Gastrocnemius medialis (tissue), 4 donors: ENCODE measurements at places on chromosomes 7 and 10.
A peak's percentile ranks its signal among the peaks of the same experiment; 100 is the strongest.

DNA sequence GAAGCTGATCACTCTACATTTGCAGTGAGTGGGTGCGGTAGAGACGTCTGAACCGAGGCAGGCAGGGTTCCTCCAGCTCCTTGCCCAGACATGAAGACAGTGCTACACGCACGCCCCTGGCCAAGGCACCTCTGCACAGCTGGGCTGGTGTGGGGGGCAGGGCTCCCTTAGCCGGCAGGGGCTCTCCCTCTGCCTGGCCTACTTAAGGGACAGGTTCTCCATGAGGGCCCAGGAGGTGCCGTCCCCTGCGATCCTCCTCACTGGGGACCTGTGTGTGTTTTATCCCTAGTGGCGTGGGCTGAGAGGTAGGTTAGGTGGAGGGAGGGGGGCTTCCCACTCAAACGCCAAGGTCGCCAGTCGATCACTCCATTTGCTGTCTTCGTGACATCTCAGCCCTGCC is 35.3 kb downstream of the IL15RA start:
- DNase-seq: no peak

- DNase-seq: no peak
Observed at GRCh38 chr10:45407542-45407941, 33.5 kb downstream of the ALOX5 start.

DNA sequence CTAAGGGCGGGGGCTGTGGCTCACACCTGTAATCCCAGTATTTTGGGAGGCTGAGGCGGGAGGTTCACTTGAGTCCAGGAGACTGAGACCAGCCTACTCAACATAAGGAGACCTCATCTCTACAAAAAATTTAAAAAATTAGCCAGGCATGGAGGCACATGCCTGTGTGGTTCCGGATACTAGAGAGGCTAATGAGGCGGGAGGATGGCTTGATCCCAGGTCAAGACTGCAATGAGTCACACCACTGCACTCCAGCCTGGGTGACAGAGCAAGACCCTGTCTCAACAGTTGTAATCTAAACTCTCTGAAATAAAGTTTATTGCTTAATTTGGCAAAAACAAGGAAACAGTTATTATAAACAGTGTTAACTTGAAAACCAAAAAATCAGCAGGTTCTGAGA is 123.3 kb downstream of the USP6NL start:
- no peak for DNase-seq

GRCh38 chr10:90999512-91000172 is 78.8 kb upstream of the ANKRD1 start:
- DNase-seq: no peak

GRCh38 chr10:115866691-115867090 is 406.3 kb downstream of the GFRA1 start:
- DNase-seq: no peak

GRCh38 chr7:94903971-94904370 is 3.4 kb upstream of the PPP1R9A start:
- no peak for DNase-seq

DNA sequence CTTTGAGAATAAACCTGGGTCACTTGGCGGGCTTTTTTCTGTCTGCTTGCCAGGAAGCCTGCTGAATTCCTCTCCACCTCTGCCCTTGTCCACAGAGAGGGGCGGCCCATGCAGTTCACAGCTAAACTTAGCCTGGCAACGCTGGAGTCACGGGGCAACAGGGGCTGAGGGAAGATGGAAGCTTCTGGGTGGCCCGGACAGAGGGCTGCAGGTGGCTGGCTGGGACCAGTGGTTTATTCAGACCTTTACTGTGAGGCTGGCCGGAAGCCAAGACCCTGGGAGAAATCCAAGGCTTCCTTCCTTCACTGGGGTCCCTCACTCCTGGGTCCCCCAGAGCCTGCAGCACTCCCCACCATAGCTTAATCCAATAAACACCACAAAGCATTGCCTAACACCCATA is 17.0 kb downstream of the ITPRIP start:
- DNase-seq: no peak

DNA sequence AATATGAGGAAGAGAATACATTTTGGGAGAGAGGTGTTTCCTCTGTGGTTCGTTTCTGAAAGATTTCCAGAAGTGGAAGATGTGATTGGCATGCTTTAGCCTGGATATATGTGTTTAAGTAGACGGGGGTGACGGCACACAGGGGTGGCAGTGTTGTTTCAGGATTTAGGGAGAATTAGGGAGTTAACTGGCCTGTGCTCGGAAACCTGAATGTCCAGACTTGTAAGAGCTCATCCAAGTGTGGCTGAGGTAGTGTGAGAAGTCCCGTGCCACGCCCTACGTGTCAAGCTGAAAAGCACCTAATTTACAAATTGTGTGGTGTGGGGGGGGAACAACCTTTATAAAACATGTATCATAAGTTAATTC is 1.1 kb downstream of the RALA start:
- no peak for DNase-seq

- DNase-seq: no peak
Observed at GRCh38 chr7:1703441-1703840, 33.4 kb downstream of the ELFN1 start.

- peak; percentile 18 for DNase-seq
Observed at GRCh38 chr10:62817121-62817765, 1.1 kb upstream of the EGR2 start.

GRCh38 chr10:45444976-45445898 is 71.2 kb downstream of the ALOX5 start:
- DNase-seq: peak; percentile 78

GRCh38 chr10:86224354-86225102 is 142.1 kb downstream of the GRID1 start:
- DNase-seq: no peak

DNA sequence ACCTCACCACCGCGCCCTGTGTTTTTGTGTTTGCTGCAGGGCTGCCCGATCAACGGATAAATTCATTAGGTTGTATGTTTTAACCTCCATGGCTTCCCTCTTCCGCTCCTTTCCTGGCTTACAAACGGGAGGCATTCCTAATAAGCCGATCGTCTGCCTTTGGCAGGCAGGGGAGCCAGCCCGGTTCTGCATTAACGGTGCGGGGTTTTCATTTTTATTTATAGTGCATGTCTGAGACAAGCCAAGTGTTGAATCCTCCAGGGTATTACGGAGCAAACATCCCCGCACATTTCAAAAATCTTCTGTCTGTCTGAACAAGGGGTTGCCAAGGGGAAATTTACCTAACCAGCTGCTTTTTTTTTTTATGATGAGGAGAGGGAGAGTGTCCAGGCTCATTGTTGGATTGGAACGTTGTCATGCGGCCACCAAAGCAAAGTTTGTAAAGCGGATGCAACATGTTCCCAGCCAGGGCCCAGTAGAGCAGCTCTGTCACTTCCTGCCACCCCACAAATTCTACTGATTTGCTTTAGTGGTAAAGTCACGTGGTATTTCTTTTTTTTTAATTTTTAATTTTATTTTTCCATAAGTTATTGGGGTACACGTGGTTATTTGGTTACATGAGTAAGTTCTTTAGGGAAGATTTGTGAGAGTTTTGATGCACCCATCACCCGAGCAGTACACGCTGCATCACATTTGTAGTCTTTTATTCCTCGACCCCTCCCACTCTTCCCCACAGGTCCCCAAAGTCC is 92.3 kb upstream of the BAIAP2L1 start:
- no peak for DNase-seq

GRCh38 chr7:50285269-50285668 is 19.2 kb upstream of the IKZF1 start:
- DNase-seq: no peak

DNA sequence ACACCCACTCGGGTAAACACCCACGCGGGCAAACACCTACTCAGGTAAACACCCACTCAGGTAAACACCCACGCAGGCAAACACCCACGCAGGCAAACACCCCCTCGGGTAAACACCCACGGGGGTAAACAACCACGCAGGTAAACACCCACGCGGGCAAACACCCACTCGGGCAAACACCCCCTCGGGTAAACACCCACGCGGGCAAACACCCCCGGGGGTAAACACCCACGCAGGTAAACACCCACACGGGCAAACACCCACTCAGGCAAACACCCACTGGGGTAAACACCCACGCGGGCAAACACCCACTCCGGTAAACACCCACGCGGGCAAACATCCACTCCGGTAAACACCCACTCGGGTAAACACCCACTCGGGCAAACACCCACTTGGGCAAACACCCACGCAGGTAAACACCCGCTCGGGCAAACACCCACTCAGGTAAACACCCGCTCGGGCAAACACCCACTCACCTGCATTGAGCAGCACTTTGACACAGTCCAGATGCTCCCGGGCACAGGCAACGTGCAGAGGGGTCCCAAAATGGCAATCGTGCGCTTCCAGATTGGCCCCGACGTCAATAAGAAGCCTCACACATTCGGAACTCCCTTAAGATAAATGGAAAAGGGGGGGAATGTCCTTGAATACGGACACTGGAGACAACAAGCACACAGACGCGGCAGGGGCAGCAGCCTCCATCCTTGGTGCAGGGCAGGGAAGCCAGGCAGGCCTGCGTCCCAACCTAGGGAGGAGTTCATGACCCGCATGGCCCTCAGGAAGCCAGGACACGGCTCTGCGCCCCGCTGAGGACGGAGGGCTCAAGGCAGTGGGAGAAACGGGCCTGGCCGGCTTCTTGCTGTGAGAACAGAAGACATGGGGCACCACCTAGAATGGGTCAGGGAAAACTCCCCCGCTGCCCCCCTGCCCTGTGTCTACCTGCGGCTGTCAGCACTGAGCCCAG is 17.6 kb downstream of the ASB13 start:
- DNase-seq: no peak

DNA sequence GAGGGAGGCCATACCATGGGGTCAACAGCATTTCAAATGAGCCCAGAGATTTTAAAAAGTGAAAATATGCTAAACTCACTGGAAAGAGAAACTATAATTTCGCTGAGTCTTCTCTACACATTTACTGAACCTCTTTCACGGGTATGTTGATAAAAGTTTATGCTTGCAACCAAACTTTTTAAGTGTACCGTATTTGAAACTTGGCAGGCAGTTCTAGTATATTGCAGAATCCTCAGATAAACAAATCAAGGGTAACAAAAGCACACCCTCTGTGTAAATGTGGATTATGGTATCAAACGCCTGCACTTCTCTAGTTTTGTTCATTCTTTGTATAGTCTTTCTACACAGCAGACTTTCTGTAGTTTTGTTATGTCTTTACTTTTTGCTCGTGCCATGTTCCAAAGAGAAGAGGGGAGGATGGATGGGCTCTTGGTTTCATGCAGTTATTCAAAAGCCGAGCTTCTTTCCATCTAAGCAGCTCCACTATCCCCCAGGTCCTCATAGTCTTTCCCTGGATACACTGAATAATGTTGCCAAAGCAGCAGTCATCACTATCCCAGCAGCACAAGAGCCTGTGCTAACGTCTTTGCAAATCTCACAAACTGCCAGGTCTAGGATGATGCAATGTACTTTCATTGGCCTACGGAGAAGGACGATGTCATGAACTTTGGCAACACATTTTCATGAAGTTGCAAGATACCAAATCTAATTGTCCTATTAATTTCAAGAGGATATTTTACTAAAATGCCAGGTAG is 131.2 kb downstream of the MPP7 start:
- DNase-seq: no peak

- DNase-seq: peak; percentile 73
Observed at GRCh38 chr10:21497177-21497807, 28.2 kb downstream of the SKIDA1 start.

DNA sequence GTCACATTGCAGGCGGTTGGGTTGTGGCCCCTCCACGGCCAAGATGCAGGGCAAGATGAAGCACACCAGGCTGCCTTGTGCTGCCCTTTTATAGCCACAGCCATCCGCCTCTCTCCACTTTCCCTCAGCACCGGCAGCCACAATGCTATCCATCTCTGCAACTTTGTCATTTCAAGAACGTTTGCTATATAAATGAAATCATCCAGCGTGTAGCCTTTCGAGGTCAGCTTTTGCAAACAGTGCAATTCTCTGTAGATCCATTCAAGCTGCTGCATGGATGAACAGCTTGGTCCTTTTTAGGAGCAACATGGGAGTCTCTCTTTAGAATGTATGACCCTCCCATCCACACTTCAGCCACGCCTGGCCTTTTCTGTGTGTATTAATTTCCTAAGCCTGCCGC is 6.4 kb upstream of the IL15RA start:
- no peak for DNase-seq

GRCh38 chr10:36194276-36194675 is 552.2 kb upstream of the FZD8 start:
- DNase-seq: no peak

GRCh38 chr10:62619413-62619738 is 185.1 kb upstream of the ADO start:
- no peak for DNase-seq

GRCh38 chr10:95660283-95660682 is 3.8 kb upstream of the ALDH18A1 start:
- no peak for DNase-seq

DNA sequence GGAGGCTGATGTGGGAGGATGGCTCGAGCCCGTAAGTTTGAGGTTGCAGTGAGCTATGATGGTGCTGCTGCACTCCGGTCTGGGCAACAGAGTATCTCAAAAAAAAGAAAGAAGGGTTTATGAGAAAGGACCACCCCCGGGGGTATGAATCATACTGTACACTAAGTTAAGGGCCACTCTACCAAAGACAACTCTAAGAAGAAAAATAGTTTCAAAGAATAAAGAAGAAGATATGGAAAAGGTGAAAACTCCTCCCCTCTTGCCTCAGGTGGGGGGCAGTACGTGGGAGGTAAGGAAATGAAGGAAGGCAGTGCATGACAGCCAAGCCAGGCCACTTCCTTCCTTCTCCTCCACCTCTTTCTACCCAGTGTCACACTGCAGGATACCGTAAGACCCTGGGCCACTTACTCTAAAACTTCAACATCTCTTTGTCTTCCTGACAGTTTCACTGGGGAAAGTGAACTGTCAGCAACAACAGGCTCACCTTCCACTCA is 61.3 kb downstream of the PIP4K2A start:
- DNase-seq: no peak

GRCh38 chr10:79397575-79398303 is 47.7 kb downstream of the ZCCHC24 start:
- DNase-seq: no peak

- DNase-seq: peak; percentile 2
Observed at GRCh38 chr7:128923411-128923800, 12.9 kb upstream of the KCP start.

- DNase-seq: no peak
Observed at GRCh38 chr10:104077663-104078151, 8.0 kb downstream of the COL17A1 start.

- no peak for DNase-seq
Observed at GRCh38 chr10:8050556-8051108, 3.9 kb upstream of the GATA3 start.

DNA sequence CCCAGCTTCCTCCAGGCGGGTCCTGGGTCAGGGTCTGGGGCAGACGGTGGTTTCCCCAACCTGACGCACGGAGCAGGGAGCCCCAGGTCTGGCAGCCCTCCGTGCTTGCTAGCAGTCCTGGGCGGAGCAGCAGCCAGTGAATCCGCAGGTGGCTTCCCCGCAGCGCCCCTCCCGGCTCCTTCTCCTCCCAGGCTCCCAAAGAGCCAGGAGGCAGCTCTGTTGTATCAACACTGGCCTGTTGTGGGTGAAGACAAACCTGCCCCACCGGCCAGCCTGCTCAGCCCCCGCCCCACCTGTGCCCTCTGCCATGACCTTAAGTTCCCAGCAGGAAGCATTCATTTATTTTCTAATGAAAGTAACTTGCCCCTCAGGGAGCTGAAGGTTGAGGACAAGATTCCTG is 24.0 kb upstream of the TMEM213 start:
- DNase-seq: no peak
